ENCODE measurements at places on chromosomes 6 and 20.

- DNase-seq, result peak; percentile 65
Observed at GRCh38 chr20:17910828-17911294, 57.7 kb downstream of the SNX5 start.

- no peak for DNase-seq
Observed at GRCh38 chr6:28145231-28145630, 3.5 kb downstream of the ZKSCAN8 start.

DNA sequence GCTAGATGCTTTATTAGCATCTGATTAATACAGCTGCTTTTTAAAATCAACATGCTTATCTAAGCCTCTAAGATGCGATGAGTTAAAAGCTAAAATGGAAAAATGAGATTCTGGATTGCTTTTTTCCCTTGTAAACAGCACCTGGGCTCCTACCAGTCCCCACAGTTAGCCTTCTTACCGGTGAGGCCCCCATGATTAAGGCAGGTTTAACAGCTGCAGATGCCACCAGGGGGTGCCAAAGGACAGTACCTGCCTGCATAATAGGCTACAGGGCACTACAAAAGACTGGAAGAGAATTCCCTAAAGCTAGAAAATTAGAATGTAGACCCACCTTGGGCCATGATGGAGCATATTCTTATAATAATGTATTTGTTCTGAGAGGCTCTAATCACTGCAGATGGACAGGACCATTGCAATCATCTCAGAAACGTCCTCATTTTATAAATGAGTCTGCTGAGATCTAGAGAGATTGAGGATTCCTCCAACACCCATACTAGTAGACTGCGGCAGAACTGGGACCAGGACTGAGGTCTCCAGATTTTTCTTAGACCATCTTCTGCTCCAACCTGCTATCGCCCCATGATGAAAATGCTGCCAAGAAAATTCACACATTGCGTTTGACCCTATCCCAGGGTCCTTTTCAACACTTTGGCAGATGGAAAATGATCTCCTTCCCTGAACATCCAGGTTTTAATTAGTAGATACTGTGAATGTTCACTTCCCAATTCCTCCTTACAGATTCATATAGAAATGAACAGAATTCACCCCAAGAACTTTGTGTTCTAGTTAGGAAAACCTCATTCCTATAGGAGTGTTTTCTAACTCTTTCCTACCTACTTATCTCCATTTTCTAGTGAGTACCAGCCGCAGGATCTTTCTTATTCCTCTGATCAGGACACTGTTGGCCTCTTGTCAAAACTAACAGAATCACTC is 148.8 kb downstream of the RPS12 start:
- DNase-seq, result peak; percentile 56

DNA sequence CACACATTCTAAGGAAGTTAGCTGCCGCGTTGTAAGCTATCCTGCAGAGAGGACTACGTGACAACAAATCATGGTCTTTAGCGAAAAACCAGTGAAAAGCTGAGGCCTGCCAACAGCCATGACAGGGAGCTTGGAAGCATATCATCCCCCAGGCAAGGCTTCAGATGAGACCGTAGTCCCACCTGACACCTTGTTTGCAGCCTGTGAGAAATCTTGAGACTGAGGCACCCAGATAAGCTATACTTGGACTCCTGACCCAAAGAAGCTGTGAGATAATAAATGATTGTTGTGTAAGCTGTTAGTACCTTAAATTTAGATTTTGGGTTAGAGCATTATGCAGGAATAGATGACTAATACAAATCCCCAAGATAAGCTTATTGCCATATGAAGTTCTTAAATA is 45.4 kb upstream of the SENP6 start:
- DNase-seq, result no peak

DNA sequence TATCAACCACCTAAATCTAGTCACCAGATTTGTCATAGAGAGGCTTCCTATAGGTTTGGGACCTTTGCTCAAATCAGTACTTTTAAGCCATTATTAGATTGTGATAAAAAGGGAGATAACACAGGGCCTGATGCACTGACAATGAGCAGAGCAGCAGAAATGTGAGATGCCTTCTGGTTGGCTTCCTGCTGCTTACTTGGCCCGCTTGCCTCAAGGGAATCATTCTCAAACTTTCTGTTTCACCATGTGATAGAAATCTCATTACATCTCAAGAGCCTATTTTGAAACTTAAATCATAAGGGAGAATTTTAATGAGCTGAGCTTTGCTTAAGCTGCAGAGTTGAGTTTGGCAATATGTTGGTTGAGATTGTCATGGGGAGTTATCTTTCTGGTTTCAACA is 606.0 kb downstream of the DHX35 start:
- DNase-seq, result no peak

All from heart right ventricle (tissue), 16 donors.